ENCODE measurements at places on chromosomes 2 and 18.
A peak's percentile ranks its signal among the peaks of the same experiment; 100 is the strongest.

DNA sequence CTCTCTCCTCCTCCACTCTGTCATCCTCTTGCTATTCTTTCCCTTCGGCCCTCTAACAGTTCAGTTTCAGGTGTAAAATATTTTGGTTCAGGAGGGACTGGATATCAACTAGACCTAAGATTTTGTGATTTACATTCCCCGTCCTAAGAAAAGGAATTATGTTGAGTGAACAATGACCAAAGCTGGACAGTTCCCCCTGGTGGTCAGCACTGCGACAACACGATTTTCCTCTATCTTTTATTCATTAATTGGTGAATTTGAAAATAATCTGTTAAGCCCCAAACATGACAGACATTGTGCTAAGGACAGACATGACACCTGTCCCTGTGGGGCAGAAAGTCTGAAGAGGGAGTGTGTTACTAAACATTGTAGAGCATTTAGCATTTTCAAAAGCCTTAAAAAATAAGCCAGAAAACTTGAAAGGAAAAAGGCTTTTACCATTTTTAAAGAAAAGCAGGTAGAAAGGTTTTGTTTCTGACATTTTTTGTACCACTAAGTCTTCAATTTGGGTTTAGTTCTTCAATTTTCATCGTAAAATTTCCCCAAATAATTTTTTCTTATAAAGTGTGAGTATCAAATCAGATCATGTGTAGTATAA, 28.4 kb upstream of the GTF2A1L start:
- peak; percentile 7 for DNase-seq

GRCh38 chr2:174617120-174617519, 19.5 kb upstream of the WIPF1 start:
- no peak for DNase-seq

DNA sequence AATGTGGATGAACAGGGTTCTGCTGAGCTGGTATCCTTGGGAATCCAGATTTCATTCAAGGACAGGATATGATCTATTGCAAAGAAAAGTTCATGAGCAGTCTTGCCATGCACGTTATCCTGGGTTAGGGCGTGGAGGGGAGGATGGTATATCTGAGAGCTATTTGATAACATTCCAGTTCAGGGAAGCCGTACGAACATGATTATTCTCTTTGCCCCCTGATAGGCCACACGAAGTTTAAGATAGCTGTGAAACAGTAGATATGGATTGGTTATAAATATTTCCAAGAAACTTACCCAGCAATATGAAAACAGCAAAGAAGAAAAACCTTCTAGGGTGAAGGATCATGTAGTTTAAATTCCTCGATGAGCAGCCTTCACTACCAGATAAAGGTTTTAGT, 171.9 kb downstream of the LTBP1 start:
- DNase-seq: no peak

DNA sequence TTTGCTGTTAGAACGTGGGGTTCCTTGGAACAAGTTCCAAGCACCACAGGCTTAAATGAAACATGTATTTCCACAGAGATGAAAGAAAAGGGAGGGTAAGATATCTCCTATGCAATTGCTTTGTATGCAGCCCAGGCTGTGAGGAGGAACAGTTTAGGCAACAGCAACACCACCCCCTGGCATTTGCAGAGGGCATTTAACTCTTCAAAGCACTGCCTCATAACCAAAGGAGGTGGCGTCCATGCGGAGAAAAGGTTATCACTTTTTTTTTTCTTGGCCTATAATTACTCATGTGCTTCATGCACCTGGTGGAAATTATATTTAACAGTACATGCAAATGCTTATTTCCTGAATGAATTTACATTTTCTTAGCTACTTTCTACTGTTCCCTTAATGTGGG, 286.0 kb downstream of the LPIN1 start:
- no peak for DNase-seq
